Naive thymus-derived CD4-positive, alpha-beta T cell (primary cell): ENCODE measurements at places on chromosomes 6 and 20. TPM values are rescaled to one million over a fixed set of nuclear protein-coding genes. Genes with fewer than 3 reads are reported as not detected.
A peak's percentile ranks its signal among the peaks of the same experiment; 100 is the strongest.

The POM121L2 gene
- not detected for total RNA-seq

The RPS6KA2 gene
- 17.1 TPM for total RNA-seq

The DEFB124 gene
- not detected for total RNA-seq

The BHLHE23 gene
- not detected for total RNA-seq

The ADGB gene
- not detected for total RNA-seq

The VWA7 gene
- total RNA-seq, result 1.1 TPM

The SCUBE3 gene
- not detected for total RNA-seq

The CARMIL1 gene
- 12.8 TPM for total RNA-seq

The TRIM15 gene
- not detected for total RNA-seq

The GSTA3 gene
- total RNA-seq, result not detected

The SAMD3 gene
- total RNA-seq, result 53.1 and 54.6 TPM in 2 replicates

The PGC gene
- total RNA-seq, result not detected

The SLC17A1 gene
- total RNA-seq, result not detected in 2 replicates

The NMBR gene
- total RNA-seq, result not detected

The SCRT2 gene
- total RNA-seq, result not detected

The OR12D3 gene
- not detected for total RNA-seq

The MAK gene
- total RNA-seq, result not detected

The RUNX2 gene
- 15.8 TPM for total RNA-seq

The SYCP2 gene
- total RNA-seq, result 3.2 TPM

- DNase-seq, result no peak
Observed at GRCh38 chr6:35778437-35778836, 2.0 kb downstream of the CLPSL2 start.

- DNase-seq, result no peak
Observed at GRCh38 chr6:101458826-101459225, 65.3 kb downstream of the GRIK2 start.

DNA sequence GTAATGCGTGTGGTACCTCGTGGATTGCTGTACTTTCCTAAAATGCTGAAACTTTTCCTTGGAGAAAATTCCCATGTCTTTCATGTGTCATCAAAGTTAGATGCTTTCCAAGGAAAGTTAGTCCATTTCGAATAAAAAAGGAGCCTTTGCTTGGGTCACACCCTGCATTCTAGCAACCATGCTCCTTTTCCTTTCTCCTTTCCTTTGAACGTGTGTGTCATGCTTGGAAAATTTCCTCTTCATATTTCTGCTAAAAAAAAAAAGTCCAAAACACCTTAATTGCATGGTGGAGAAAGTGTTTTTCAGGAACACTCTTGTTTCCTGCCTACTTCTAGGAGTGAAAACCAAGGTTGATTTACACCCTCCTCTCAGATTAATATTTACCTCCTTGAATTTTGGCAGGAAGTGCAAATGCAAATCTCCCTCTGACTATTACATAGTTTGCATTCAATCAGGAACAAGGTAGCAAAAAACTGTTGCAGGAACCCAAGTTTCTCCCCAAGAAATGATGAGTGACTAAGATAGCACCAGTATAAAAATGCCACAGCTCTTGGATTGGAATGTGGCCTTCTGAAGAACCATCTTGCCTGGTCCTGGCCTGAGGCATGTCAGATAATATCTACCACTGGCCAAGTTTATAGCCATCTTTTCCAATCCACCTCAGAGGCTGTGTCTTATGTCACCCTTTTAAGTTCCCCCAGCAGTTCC is 590.6 kb downstream of the QKI start:
- no peak for DNase-seq

DNA sequence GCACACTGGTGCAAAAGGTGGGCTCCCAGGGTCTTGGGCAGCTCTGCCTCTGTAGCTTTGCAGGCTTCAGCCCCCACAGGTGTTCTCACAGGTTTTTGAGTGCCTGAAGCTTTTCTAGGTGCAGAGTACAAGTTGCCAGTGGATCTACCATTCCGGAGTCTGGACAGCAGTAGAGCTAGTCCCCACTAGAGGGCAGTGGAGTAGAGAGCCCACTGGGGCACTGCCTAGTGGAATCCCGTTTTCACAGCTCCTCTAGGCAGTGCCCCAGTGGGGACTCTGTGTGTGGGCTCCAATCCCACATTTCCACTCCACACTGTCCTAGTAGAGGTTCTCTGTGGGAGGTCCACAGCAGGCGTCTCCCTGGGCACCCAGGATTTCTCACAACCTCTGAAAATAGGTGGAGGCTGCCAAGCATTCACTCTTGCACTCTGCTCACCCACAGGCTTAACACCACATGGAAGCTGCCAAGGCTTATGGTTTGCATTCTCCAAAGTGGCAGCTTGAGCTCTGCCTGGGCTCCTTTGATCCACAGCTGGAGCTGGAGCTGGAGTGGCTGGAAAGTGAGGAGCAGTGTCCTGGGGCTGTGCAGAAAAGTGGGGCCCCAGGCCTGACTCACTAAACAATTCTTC is 86.3 kb upstream of the PROKR2 start:
- no peak for DNase-seq

- no peak for DNase-seq
Observed at GRCh38 chr20:34190679-34191090, 50.5 kb upstream of the ASIP start.

DNA sequence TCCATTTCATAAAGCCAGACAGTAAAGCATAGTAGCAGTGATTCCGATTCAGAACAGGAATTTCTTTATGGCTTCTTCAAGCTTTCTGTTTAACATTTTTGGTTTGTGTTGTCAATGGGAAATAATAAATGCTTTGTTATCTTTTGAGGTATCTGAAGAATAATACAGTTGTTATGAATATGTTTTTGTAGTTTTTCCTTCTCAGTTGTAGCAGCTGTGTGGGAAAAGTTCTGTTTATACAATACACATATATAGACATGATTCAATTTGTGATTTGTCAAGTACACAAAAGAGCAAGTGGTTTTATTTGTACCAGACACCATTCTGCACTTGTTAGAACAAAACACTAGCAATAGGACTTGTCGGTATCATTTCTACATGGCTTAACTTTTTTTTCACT is 96.6 kb downstream of the CDYL start:
- no peak for DNase-seq

GRCh38 chr20:24789877-24790276 is 159.2 kb upstream of the CST7 start:
- no peak for DNase-seq

GRCh38 chr6:130749402-130749801 is 77.8 kb upstream of the SMLR1 start:
- DNase-seq, result no peak

DNA sequence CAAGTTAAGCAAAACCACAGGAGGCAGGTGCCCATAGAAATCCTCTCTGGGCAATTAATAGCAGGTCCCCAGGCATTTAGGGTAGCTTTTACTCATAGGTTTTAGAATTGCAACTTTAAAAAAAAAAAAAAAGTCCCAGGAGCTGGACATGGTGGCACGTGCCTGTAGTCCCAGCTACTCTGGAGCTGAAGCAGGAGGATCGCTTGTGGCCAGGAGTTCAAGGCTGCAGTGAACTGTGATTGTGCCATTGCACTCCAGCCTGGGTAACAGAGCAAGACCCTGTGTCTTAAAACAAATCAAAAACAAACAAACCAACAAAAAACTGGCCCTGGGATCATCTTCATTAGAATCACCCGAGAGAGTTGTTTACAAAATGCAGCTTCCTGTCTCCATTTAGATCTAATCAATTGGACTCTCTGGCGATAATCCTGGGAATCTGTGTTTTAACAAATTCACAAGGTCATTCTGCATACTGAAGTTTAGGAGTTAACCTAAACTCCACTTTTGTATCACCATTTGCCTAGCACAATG is 131.8 kb upstream of the AKAP12 start:
- DNase-seq, result no peak

DNA sequence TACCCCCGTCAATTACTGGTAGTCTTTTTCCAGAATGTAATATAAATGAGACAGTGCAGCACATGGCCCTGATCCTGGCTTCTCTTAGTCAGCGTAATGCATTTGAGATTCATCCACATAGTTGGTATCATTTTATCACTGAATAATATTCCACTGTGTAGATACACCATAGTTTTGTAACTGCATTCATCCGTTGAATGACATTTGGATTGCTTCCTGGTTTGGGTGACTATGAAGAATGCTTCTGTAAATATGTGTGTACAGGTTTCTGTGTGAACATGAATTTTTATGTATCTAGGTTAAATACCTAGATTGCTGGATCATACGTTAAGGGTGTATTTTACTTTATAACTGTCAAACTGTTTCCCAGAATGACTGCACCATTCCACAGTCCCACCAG is 62.6 kb upstream of the STMND1 start:
- no peak for DNase-seq

- no peak for DNase-seq
Observed at GRCh38 chr20:54139188-54139587, 34.6 kb downstream of the CYP24A1 start.

DNA sequence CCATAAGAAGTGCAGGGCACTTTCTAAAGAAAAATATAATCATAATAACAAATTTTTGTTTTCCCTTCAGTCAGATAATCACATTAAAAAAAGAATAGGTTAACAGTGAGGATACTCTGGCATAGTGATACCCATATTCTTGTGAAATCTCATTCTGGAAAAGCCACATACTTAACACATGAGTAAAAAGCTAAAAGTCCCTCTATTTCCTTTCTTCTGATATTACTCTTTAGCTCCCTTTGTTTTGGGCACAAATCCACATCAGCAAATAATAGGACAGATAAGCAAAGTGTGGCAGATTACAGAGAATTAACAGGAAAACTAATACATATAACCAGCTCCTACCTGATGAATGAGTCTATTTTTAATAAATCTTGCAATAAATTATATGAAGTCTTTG is 15.8 kb downstream of the SHPRH start:
- DNase-seq, result no peak

DNA sequence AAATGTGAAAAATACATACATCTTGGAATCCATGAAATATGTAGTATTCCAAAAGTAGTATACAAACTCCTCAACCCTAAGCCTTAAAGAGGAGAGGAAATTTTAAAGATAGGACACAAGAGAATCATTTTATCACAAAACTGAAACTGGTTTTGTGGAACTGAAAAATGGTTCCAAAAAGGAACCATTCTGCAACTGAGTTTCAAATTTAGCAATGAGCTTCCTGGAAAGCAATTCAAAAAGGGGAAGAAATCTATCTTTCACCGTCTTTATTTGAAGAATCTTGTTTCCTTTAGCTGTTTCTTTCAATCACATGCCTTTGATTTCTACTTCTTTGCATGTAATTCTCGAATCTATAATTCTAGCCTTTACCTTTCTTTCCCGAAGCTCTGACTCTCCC is 32.2 kb upstream of the LAMP5 start:
- DNase-seq, result no peak

- no peak for DNase-seq
Observed at GRCh38 chr6:47621838-47622449, 76.4 kb upstream of the ADGRF4 start.

DNA sequence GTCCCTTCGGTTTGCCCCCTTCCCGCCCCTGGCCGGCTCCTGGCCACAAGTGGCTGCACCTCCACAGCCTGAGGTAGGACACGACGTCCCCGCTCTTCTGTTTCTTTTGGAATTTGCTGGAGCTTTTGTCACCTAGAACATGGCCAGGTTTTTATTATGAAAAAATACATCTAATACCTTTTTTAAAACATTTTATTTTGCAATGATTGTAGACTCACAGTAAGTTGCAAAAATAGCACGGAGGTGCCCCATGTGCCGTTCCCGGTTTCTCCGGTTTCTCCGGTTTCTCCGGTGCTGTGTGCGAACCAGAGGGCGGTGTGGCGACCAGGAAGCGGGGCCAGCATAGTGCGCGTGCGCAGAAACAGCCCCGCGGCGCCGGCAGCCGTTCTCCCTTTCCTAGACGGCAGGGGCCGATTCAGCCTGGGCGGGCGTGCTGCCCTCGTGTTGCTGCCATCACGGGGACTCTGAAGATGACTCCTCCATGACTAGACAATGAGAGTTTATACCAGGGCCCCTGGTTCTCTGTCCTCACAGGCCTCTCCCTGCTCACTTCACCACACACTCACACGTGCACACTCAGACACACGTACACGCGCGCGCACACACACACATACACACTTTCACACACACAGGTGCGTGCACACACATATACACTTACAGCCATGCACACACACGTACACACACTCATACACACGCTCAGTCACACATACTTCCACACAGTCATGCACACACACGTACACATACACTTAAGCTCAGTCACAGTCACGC is 102.1 kb downstream of the TMEM242 start:
- DNase-seq, result peak; percentile 79

- no peak for DNase-seq
Observed at GRCh38 chr6:90765895-90766294, 179.0 kb upstream of the MAP3K7 start.

- DNase-seq, result no peak
Observed at GRCh38 chr20:36745234-36745926, 510 bp downstream of the NDRG3 start.

GRCh38 chr20:8095648-8096572 is 36.2 kb upstream of the PLCB1 start:
- no peak for DNase-seq

- DNase-seq, result no peak
Observed at GRCh38 chr6:162960679-162961457, 233.1 kb downstream of the PACRG start.

DNA sequence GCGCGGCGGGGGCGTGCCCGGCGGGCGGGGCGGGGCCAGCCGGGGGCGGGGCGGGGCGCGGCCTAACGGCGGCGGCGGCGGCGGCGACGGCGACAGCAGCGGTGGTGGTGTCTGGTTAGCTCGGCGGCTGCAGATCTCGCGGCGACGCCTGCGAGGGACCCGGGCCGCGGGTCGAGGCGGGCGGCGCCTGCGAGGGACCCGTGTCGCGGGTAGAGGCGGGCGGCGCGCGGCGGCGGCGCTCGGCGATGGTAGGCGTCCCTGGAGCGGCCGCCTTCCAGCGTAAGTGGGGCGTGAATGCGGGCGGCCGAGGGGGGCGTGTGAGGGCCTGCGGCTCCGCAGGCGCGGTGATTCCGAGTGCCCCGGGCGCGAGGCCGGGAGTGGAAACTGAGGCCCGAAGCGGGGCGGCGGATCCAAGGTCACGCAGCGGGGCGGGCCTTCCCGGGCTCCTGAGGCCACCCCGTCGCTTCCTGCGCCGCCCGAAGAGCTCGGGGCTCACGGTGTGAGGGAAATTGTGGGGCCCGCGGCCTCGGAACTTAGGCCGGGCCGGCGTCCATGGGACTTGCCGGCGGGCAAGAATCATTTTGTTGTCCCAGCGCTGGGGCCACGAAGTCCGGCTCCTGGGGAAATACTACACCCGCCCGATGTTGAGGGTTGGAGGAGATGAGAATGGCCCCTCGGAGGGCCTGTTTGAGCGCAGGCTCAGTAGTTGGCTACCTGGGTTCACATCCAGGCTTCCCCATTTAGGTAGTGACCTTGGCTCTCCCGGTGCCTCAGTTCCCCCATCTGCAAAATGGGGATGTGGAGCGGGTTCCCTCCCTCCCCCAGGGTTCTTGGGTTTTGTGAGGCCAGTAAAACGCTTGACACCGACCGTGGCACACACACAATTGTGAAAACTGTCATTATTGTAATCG is at the start of gene CBFA2T2:
TSS of gene CBFA2T2 (plus strand) at position 74 of the 911 bp plus-strand sequence. CDS start at position 246, 172 bp downstream.
- DNase-seq, result no peak

GRCh38 chr6:5202941-5203340 is 57.8 kb downstream of the LYRM4 start:
- no peak for DNase-seq
